NCI-H146 (cell line): ENCODE measurements at places on chromosomes 16 and 17.

DNA sequence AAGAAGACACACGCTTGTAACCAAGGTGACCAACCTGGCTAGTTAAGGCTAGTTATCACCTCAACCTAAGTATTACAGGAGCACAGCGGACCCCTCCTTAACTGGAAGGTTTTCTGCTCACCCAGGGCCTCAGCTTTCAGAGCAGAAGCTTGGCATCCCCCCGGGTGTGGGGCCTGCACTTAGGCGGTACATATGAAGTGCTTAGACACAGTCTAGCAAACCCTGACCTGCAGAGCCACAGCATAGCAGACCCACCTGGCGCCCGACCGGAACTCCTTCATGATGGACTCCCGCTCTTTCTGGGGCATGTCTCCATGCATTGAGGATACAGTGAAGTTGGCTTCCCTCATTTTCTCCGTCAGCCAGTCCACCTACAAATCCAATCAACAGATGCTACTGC is 9.8 kb downstream of the EIF4A3 start:
- no peak for DNase-seq

GRCh38 chr17:83012868-83013778 is 66.3 kb upstream of the METRNL start:
- DNase-seq, result no peak

DNA sequence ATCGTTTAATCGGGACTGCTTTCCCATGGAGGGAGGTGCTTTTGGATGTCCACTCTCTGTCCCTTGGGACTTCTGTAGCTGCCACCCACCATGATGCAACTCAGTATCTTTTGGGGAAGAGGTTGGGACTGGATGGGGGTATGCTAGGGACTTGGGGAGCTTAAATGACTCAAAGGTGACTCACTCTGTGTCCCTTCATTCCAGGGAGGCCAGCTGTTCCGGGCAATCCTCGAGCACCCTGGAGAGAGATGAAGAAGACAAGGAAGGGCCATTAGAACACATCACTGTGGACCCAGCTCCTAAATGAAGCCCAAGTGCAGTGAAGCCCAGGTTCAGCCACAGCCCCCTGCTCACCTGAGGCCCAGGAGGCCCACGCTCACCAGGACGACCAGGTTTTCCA is 4.6 kb downstream of the COL1A1 start:
- DNase-seq, result no peak

GRCh38 chr16:28537964-28538732 is 626 bp downstream of the NUPR1 start:
- DNase-seq, result no peak

- no peak for DNase-seq
Observed at GRCh38 chr16:85965125-85965524, 66.2 kb downstream of the IRF8 start.

DNA sequence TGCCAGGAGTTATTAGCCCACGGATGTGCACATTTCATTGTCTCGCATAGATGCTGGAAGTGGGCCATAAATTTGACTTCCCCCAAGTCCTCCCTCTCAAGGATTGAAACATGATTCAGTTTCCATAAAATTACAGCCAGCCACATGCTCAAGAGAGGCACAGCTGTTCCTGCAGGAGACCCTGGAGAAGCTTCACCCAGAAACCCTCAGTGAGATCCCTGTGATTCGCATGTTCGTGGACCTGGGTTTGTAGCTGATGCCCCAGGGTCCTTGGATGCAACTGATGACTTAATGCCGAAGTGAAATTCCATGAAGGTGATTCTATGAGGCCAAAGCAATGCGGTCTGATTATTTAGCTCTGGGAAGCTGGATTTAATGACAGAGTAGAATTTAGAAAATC is 24.7 kb upstream of the AQP8 start:
- no peak for DNase-seq
